ENCODE measurements at places on chromosomes 16 and 17. TPM values are rescaled to one million over a fixed set of nuclear protein-coding genes. Genes with fewer than 3 reads are reported as not detected.

Gene C16orf92
- total RNA-seq: not detected

Gene PDILT
- total RNA-seq: not detected

Gene FAM20A
- total RNA-seq: not detected

Gene AOC3
- 0.97 TPM for total RNA-seq

Gene KDM6B
- 14.2 TPM for total RNA-seq

Gene CEMP1
- total RNA-seq: not detected

Gene KRTAP2-2
- not detected for total RNA-seq
